ENCODE measurements at places on chromosomes 11 and 22. TPM values are rescaled to one million over a fixed set of nuclear protein-coding genes. Genes with fewer than 3 reads are reported as not detected.

ZW10 gene
- 20.8 TPM for total RNA-seq

GRCh38 chr11:68021167-68021787 lies 9.2 kb upstream of the NDUFS8 start:
- no peak for DNase-seq
- H3K4me3 ChIP-seq: no peak overlapping the region
- H3K36me3 ChIP-seq: no peaks in the 10 kb centered on the region
- H3K27ac ChIP-seq: no peak overlapping the region
- H3K4me1 ChIP-seq: no peaks in the 10 kb centered on the region

RBM14 gene
- total RNA-seq: 140 TPM

GRCh38 chr11:123187665-123188507 lies 7.2 kb downstream of the CLMP start:
- H3K27ac ChIP-seq: no peak overlapping the region
- H3K27me3 ChIP-seq: peaks cover 64% of the 10 kb centered on the region
- H3K4me3 ChIP-seq: no peak overlapping the region
- H3K36me3 ChIP-seq: no peaks in the 10 kb centered on the region
- H3K4me1 ChIP-seq: peaks cover 21% of the 10 kb centered on the region

GRCh38 chr11:101046947-101047346 lies 82.7 kb downstream of the PGR start:
- no peak overlapping the region for H3K27ac ChIP-seq
- no peak for DNase-seq
- no peak overlapping the region for H3K4me3 ChIP-seq
- no peaks in the 10 kb centered on the region for H3K4me1 ChIP-seq
- no peaks in the 10 kb centered on the region for H3K27me3 ChIP-seq

DNA sequence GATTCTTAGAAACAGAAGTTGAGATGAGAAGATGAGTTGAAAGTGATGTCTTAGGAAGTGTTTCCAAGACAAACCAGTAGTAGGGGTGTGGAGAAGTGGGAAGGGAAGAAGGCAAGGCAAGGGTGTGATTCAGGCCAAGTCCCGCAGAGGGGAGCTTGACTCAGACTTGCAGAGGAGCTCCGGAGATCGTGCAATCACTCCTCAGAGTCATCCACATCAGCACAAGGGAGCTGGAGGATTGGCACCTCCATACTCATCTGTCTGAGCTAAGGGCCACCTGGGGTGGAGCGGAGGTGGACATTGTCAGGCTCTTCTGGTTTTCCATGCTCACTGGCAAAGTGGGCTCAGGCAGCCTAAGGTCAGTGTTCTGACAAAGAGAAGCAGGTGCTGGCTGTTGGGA lies 44.4 kb downstream of the CHRDL2 start:
- peaks cover 26% of the 10 kb centered on the region for H3K27me3 ChIP-seq
- H3K4me1 ChIP-seq: peaks cover 1% of the 10 kb centered on the region
- H3K36me3 ChIP-seq: no peaks in the 10 kb centered on the region
- DNase-seq: no peak
- H3K4me3 ChIP-seq: no peak overlapping the region

GRCh38 chr11:69791276-69792180 lies 16.4 kb upstream of the FGF4 start:
- no peaks in the 10 kb centered on the region for H3K36me3 ChIP-seq
- no peak overlapping the region for H3K4me3 ChIP-seq
- H3K27me3 ChIP-seq: no peaks in the 10 kb centered on the region
- no peak for DNase-seq
- no peak overlapping the region for H3K27ac ChIP-seq
- no peaks in the 10 kb centered on the region for H3K4me1 ChIP-seq

GRCh38 chr11:134438542-134439537 lies 26.8 kb upstream of the B3GAT1 start:
- H3K4me3 ChIP-seq: no peak overlapping the region
- DNase-seq: no peak
- no peaks in the 10 kb centered on the region for H3K27me3 ChIP-seq
- H3K36me3 ChIP-seq: no peaks in the 10 kb centered on the region
- no peaks in the 10 kb centered on the region for H3K4me1 ChIP-seq
- no peak overlapping the region for H3K27ac ChIP-seq

DNA sequence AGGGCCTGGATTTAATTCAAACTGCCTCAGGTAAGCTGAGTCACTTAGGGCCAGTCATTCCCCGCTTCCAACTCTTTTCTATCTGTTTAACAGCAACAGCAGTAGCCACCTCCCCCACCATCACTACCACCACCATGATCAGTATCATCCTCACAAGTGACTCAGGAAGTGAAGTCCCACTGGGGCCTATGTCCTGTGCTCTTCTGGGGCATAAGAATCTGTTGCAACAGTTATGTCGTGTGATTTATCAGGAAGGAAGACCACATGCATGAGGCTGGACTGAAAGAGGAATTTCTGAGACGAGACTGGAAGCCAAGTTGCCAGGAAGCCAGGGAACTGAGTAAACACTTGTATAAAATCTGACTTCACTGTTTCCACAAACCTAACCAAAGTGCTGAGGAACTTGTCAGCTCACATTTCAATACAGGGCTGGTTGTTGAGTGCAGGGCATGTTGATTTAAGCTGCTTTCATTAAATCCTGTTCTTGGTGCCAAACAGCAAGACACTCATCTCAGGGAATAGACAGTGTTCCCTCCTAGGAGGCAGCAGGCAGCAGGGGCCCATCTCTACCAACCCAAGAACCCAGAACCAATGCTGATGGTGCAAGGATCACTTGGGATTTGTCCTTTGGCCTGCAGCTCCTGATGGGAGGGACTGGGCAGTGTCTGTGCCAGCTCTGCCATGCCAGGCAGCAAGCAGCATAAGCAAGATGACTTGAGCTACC lies 226.7 kb upstream of the NARS2 start:
- H3K4me1 ChIP-seq: no peaks in the 10 kb centered on the region
- H3K27ac ChIP-seq: no peak overlapping the region
- DNase-seq: no peak
- no peaks in the 10 kb centered on the region for H3K36me3 ChIP-seq

INSC gene
- not detected for total RNA-seq

DNA sequence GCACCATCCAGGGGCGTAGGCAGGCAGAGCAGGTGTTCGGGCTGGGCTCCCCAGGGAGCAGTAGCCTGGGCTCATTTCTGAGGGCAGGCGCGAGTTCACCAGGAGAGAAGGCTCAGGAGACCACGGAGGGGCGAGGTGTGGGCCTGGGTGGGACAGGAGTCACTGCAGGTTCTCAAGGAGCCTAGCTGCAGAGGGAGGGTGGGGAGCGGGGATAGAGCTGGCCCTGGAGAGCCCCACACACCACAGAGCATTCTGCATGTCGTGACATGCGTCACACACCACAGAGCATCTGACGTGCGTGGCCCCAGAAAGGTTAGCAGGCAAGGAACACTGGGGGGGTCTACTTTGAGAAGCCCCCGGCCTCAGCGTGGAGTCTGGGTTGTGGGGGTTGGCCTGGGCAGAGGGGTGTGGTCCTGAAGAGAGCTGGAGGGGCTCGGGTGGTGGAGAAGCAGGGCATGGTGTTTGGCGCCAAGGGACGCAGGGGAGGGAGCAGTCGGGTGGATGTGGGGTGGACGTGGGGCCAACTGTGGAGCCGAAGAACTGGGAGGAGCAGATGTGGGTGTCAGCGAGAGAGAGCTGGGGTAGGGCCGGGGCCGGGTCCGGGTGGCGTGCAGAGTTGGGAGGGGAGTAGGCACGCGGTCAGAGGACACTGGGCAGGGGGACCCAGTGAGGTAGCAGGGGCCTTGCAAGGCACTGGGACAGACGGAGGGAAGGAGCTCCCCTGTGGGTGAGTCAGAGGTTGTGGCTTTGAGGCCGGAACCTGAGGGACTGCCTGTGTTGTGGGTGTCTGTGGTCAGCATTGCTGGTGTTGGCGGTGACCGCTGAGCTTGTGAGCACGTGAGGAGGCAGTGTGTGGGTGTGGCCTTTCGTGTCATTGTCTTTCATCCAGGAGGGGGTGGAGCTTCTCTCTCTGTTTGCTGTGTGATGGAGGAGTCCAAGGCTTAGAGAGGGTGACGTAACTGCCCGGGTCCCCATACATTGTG lies 25.5 kb downstream of the CTTN start:
- H3K27me3 ChIP-seq: no peaks in the 10 kb centered on the region
- H3K36me3 ChIP-seq: no peaks in the 10 kb centered on the region

CHCHD10 gene
- 44.6 TPM for total RNA-seq

OR2AG1 gene
- not detected for total RNA-seq

- H3K36me3 ChIP-seq: no peaks in the 10 kb centered on the region
- no peaks in the 10 kb centered on the region for H3K4me1 ChIP-seq
- H3K4me3 ChIP-seq: no peak overlapping the region
These were observed 264.7 kb downstream of the BUD13 start for GRCh38 chr11:116507849-116508695.

GRCh38 chr11:35888961-35889360 lies 54.9 kb upstream of the LDLRAD3 start:
- DNase-seq: no peak
- no peak overlapping the region for H3K27ac ChIP-seq
- H3K4me3 ChIP-seq: no peak overlapping the region
- H3K36me3 ChIP-seq: no peaks in the 10 kb centered on the region

- H3K4me3 ChIP-seq: no peak overlapping the region
- H3K27me3 ChIP-seq: peaks cover 2% of the 10 kb centered on the region
- no peaks in the 10 kb centered on the region for H3K36me3 ChIP-seq
- DNase-seq: no peak
These were observed 81.4 kb downstream of the TRIM29 start for GRCh38 chr11:120056301-120057027.

DNA sequence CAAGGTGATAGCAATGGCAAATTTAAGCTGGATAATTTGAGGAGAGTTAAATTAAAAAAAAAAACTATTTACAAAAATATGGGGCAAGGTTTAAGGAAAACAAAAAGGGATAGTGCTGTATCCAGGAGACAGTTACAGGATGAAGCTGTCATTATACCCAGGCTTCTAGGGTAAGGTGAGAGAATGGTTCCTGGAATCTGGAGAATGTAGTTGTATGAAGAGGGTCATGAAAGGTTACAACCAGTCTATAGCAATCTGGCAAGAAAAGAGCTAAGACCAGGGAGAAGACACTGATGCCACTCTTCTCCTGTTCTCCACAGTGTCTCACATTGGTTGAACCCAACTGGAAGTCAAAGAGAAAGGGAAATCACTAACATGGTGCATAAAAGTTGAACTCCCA lies 144.9 kb downstream of the SOX6 start:
- no peaks in the 10 kb centered on the region for H3K4me1 ChIP-seq
- DNase-seq: no peak
- H3K27ac ChIP-seq: no peak overlapping the region
- no peak overlapping the region for H3K4me3 ChIP-seq

DNA sequence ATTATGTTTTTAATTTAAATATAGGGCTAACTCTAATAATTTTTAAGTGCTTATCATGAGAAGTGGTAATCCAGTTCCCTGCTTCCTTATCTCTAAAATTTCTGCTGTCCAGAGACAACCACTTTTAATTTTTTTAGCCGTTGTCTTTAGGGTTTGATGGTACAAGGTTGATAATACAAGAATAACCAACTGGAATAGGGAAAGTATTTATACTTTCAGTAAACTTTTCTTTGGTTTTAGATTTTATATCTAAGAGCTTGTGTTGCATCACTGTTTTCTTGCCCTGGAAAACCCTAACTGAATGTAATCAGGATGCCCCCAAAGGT lies 46.5 kb upstream of the ADORA2A start:
- peaks cover 33% of the 10 kb centered on the region for H3K4me1 ChIP-seq
- H3K27ac ChIP-seq: no peak overlapping the region
- DNase-seq: no peak
- H3K4me3 ChIP-seq: no peak overlapping the region
- peaks cover 34% of the 10 kb centered on the region for H3K36me3 ChIP-seq
- H3K27me3 ChIP-seq: no peaks in the 10 kb centered on the region

DNA sequence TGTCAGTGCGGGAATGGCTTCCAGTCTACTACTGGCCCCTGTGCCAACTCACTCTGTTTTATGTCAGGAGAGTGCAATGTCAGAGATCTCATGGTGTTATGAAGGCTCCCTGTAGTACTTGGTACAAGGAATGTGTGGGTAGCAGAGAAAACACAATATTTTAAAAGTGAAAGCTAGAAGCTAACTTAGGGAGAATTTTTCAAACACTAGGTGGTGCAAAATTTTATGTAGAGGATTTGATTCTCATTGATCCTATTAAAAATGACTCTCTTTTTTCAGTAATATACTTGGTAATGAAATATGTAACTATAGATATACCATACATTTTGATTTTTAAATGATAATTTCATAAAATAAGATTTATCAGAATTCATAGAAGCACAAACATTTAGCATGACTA lies 134.7 kb downstream of the JRKL start:
- no peaks in the 10 kb centered on the region for H3K27me3 ChIP-seq
- no peaks in the 10 kb centered on the region for H3K36me3 ChIP-seq
- no peaks in the 10 kb centered on the region for H3K4me1 ChIP-seq
- no peak overlapping the region for H3K4me3 ChIP-seq

DNA sequence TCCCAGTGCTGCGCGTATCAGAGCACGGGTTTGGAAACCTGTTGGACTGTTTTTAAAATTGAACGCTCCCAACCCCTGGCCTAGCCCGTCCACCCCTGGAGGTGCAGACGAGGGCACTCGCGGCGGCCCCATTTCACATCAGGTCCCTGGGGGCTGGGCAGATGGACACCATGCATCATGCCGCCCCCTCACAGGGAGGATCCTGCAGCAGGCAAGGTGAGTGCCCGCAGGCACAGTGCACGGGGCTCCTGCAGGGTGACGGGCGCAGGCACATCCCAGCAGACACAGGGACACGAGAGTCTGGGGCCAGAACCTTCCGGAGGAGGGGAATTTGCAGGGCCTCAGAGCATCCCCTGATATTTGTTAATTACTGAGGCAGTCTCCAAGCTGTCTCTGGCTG lies 7.3 kb downstream of the ANO9 start:
- H3K4me3 ChIP-seq: no peak overlapping the region
- no peak overlapping the region for H3K27ac ChIP-seq
- H3K27me3 ChIP-seq: no peaks in the 10 kb centered on the region

DNA sequence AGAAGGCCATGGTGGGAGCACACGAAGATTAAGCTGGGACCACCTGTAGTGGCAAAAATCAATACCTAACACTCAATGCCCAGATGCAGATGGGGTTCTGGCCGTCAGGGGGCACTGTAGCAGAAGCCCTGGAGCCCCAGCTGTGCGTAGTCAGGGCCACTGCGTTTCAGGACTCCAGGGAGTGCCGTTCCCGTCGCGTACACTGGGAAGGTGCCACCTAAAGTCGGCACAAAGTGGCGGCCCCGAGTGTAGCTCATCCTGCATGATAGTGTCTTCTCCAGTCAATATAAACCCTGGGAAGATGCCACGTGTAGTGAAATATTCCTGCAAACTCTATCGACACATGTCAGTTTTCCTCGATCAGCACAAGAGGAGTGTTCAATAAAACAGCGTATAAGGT lies 123.8 kb upstream of the NTM start:
- no peaks in the 10 kb centered on the region for H3K36me3 ChIP-seq
- no peak overlapping the region for H3K4me3 ChIP-seq
- H3K4me1 ChIP-seq: no peaks in the 10 kb centered on the region
- no peak overlapping the region for H3K27ac ChIP-seq

DNA sequence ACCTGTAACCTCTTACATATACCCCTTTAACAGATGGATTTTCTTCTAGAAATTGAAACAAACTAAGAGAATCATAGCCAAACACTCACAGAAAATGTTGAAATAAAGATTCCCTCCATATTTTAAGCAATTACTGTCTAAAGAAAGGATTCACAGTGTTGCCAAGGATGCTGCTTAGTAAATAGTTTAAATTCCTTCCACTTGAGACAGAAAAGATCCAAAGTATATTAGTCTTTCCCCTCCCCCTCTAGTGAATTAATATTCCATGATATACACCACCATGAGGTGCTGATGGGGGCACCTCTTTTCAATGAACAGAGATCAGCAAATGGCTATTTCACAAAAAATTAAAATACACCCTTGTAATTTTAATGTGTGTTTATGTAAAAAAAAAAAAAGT lies 186.8 kb downstream of the SOX6 start:
- H3K36me3 ChIP-seq: no peaks in the 10 kb centered on the region
- no peak overlapping the region for H3K27ac ChIP-seq
- no peaks in the 10 kb centered on the region for H3K27me3 ChIP-seq
- no peak overlapping the region for H3K4me3 ChIP-seq
- DNase-seq: no peak

MEI1 gene
- total RNA-seq: 54.6 TPM

Measured in activated CD4-positive, alpha-beta T cell treated with anti-CD3 and anti-CD28 coated beads, Interleukin-2, amount 10 ng/mL, durations not matched to agents 7 days and 5 days (primary cell).